ENCODE measurements at places on chromosomes 3 and 15.
A peak's percentile ranks its signal among the peaks of the same experiment; 100 is the strongest.

DNA sequence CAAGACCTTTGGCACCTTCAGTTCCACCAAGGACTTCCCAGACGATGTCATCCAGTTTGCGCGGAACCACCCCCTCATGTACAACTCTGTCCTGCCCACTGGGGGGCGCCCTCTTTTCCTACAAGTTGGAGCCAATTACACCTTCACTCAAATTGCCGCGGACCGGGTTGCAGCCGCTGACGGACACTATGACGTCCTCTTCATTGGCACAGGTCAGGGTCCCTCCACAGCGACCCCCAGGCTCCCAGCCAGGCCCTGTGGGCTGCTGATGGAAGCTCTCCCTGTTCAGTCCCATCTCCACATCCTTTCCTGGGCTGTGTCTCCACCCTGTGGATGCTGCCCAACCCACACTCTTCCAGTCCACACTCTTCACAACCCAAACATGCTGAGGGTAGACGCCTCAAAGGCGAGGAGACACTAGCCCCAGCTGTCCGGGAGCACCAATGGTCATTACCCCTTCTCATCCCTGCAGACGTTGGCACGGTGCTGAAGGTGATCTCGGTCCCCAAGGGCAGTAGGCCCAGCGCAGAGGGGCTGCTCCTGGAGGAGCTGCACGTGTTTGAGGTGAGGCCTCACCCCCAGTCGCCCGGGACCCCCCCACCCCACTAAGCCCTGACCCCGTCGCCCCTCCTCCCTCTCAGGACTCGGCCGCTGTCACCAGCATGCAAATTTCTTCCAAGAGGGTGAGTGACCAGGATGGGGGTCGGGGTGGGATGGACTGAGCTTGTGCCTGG is 4.3 kb upstream of the LSMEM2 start:
- DNase-seq: peak; percentile 87

GRCh38 chr3:192237992-192238608 is 489.2 kb downstream of the FGF12 start:
- no peak for DNase-seq

- DNase-seq: no peak
Observed at GRCh38 chr3:47347217-47347801, 33.5 kb upstream of the PTPN23 start.

DNA sequence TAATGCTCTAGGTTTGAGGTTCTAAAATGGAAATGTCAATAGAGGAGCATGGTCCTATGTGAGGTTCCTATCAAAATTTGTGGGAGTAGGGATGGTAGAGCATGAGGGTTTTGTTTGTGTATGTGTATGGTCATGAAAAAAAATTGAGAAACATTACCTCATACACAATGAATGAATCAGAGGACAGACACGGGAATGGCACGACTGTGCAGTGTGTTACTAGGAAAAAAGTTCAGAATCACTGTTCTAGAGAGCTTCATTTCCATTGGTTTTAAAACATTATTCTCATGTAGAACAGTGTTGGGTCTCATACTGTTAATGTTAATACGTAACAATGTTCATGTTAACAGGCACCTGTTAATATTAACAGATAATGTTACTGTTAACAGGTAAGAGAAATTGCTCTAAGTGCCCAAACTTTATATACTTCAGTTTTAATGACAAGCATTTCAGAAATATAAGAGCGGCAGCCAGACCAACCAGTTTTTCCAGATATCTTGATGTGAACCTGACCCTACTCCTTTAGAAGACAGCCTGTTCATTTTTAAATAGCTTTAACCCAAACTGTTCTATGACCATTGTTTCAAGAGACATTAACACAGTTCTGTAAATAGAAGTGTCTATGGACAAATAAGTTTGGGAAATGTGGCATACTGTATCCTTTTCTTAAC is 48.0 kb downstream of the SLC15A2 start:
- no peak for DNase-seq

DNA sequence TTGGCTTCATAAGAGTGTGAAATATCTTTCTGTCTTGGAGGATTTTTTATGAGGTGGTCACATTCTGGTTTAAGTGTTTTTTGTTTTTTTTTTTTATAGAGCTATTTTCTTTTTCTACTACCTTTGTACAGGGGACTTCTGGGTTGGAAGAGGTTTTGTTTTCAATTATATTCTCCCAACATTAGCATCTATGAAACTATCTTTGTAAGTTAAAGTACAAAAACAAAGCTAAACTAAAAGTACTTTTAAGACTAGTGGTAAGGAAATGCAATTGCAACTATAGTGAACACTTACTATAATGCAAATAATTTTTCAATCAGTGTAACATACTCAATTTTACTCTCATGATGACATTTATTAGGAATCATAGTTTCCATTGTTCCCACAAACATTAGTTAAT is 688.2 kb downstream of the SI start:
- no peak for DNase-seq

DNA sequence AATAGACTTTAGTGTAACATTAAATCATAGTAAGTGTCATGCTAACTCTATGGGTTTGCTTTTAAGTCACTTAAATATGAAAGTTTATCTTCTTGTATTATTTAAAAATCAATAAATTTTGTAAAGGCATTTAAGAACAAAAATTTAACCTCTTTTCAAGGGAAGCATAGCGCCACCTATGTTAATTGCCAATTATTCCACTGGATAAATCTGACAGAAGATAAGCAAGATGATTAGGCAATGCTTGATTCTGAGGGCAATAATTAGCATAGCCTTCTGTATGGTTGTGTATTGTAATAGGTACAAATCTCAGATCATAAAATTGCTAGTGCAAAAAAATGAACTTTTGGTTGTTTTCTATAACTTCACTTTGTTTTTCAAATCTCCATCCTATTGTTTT is 560.1 kb downstream of the GRM7 start:
- DNase-seq: no peak

DNA sequence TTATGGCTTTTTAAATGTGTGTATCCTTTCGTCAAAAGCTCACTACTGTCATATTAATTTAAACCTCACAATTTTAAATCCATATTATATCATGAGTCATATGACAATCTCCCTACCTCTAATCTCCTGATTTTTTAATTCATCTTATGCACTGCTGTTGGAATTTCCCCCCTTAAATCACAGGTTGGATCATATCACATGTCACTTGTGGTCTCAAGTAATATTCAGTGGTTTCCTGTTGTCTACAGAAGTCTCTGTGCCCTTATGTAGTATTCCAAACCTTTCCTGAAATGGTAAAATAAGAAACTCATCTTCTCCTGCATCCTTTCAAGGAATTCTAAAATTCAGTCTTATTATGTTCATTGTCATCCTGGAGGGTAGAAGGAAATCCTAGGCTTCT is 116.0 kb upstream of the CBLB start:
- no peak for DNase-seq

DNA sequence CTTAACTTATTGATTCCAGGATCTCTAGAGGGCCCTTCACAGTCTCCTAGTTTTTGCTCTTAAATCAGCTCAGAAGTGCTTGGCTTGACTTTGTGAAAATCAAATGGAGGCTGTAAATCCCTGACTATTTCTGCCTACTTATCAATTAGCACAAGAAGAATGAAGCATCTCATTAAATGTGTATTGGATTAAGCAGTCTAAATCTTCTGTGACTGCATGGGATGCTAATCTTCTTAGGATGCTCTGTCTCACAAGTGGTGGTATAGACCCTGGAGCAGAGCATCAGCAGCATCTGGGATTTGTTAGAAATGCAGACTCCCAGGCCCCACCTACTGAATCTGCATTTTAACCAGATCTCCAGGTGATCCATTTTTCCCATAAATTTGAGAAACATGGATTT is 488.7 kb downstream of the AGBL1 start:
- DNase-seq: no peak

DNA sequence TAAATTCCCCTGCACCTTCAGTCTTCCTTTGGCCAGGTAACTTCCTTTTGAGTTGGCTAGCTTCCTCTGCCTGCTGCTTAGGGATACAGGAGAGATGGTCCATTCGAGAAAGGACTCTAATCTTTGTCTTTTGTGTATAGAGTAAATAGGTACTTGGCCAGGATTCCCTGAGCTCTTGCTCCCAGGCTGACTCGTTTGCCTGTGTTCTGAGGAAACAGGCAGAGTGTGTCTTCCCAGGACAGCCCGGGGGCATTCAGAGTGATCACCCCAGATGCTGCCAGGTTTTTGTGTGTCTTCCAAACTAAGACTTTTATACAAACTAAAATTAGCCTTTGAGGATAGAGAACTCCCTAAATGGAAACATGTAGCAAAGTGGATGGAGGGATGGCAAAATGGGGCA is 39.5 kb downstream of the TMEM108 start:
- no peak for DNase-seq

DNA sequence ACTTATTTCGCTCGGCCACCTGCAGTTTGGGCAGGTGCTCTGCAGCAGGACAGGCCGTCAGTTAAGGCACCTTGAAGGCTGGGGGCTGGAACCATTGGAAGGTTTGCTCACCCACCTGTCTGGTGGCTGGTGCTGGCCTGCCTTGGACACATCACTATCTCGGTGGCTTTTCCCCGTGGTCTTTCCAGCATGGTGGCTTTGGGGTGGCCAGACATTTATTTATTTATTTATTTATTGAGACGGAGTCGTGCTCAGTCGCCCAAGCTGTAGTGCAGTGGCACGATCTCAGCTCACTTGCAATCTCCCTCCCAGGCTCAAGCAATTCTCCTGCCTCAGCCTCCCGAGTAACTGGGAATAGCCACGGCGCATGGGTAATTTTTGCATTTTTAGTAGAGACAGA is 11.7 kb downstream of the ISG20 start:
- DNase-seq: peak; percentile 48

- peak; percentile 42 for DNase-seq
Observed at GRCh38 chr3:183224180-183224970, 28.7 kb upstream of the B3GNT5 start.

DNA sequence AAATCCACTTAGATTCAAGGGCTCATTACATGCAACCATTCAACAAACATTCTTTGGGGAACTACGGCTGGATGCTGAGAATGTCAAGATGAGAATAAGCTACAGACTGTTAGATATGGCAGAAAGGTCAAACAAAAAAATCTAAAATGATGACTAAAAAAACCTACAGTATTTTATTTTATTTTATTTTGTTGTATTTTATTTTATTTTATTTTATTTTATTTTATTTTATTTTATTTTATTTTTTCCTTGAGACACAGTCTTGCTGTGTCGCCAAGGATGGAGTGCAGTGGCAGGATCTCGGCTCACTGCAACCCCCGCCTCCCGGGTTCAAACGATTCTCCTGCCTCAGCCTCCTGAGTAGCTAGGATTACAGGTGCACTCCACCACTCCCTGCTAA is 46.2 kb downstream of the WDR72 start:
- no peak for DNase-seq

DNA sequence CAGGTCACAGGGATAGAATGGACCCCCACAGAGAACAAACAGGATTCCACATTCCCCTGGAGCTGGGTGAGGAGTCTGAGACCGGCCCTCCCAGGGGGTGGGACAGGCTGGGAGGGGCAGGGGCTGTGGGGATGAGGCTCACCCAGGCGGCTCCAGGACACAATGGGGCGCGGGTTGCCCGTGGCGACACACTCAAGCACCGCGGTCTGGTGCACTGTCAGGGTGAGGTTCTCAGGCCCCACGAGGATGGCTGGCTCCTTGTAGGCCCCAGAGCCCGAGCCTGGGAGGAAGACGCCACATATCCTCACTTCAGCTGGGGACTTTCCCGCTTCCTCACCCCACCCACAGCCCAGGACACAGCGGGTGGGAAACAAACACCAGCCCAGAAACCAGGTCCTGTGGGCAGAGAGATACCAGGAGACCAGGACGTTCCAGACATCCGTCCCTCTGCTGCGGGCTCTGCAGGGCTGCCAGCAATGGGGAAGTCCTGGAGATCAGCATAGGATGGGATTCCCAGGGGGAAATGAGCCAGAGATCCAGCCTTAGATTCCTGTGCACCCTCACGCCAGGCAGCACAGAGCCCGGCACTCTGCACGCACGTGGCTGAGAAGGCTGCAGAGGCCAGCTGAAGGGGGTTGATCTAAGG is 30.2 kb downstream of the RNU5B-1 start:
- no peak for DNase-seq

DNA sequence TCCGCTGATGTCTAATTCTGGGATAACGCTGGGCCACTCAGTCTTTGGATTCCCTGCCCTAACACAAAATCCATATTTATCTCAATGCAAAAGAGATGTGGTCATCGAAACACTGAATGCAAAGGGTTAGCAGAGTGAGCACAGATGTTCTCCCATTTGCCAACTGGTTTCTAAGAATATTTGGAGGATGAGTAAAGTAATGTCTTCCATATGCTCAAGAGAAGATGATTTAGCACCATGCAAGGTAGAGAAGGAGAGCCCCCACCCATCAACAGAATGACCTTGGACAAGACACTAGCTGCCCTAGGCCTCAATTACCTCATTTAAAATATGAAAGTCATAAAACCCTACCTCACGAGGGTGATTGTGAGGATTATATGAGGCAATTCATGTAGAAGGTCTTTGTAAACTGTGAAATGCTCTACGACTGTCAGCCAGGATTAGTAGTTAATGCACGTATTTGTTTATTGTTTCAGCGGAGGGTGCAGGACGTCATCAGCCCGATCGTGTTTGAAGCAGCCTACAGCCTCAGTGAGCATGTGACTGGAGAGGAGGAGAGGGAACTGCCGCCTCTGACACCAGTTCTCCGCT is 232.9 kb upstream of the CTDSPL start:
- DNase-seq: no peak

DNA sequence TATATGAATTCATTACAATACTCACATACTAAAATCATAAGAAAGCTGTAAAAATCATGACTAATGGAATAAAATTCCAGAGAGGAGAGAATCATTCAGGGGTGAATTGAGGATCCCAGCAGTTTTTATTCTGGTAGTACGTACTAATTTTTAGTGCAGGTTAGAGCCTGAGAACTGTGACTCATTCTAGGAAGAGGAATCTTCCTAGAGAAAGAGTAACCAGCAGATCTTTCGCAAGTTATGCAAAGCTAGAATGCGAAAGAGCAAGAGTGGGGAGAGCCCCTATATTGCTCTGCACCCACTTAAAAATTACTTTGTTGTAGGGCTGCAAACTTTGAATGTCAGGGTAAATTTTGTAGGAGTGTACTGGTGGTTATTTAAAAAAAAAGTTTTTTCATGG is 303.6 kb upstream of the ARPP21 start:
- DNase-seq: no peak

DNA sequence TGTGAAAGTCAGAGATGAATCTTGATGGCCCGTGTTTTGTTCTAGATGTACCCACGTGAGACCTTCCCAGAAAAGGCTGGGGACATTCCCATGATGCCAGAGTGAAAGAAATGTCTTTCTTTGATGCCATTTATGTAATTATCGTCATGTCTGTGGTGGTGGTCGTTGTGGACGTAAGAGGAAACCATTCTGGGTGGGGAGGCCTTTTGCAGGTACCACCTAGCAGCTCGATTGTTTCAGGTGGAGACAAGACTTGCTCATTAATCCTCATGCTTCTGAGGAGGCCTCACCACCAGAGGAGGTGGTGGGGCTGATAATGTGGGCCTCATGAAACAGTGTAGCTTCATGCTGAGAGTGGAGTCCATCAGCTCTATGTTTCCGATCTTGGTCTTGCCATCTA is 58.1 kb upstream of the USP3 start:
- no peak for DNase-seq

- no peak for DNase-seq
Observed at GRCh38 chr3:52428151-52429005, 16.5 kb downstream of the SEMA3G start.

GRCh38 chr3:63979093-63979885 is 44.0 kb downstream of the PSMD6 start:
- DNase-seq: no peak

- no peak for DNase-seq
Observed at GRCh38 chr15:31271711-31272557, 54.7 kb upstream of the KLF13 start.
